GM23338 (cell line): ENCODE measurements at places on chromosomes 1 and 21.
A peak's percentile ranks its signal among the peaks of the same experiment; 100 is the strongest.

- no peak for DNase-seq
Observed at GRCh38 chr1:150551051-150551783, 2.0 kb downstream of the ADAMTSL4 start.

GRCh38 chr1:17301767-17302166 lies 6.2 kb upstream of the PADI4 start:
- no peak for DNase-seq

DNA sequence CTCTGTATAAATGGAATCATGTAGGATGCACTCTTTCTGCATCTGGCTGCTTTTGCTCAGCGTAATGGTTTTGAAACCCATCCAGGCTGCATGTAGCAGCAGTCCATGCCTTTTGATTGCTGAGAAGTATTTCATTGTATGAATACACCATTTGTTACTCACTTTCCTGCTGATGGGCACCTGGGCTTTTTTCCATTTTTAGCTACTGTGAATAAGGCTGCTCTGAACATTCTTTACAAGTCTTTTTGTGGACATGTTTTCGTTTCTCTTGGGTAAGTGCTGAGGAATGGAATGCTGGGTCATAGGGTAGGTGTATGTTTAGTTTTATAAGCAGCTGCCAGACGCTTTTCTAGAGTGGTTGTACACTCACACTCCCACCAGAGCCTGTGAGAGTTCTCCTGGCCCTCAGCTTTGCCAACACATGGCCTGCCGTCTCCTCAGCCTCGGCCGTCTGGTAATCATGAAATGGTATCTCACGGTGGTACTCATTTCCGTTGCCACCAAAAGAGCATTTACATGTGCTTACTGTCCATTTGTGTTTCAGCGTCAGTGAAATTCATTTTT lies 22.7 kb downstream of the SLX9 start:
- DNase-seq: no peak

DNA sequence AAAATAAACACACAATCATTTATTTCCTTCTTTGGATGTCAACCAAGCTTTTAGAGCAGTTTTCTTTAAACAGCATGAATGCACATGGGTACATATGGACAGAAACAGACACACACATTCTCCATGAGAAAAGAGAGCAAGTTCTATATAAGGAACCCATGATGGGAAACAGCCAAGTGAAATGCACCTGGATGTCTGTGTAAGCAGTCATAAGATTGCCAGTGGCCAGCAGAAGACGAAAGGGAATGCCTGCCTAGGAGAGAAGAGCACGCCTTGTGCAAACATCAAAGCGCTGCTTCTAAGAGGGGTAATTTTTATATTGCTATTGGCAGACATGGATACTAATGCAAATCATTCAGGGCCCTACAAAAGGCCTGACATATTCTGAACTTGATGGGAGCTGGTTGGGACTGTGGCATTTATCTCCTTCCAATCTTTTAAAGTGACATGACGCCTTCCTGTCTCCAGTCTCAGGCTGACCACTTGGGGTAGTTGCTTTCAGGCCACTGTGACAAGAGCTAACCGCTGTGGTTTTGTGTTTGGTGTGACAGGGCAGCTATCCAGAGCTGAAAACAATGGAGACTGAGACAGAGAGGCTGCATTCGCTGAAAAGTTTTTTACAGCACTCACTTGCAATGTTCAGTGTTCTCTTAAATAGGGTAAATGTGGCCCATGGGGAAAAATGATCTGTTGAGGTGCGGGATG lies 75.0 kb upstream of the DPT start:
- peak; percentile 31 for DNase-seq

GRCh38 chr1:98121646-98122045 lies 200.8 kb upstream of the DPYD start:
- no peak for DNase-seq

DNA sequence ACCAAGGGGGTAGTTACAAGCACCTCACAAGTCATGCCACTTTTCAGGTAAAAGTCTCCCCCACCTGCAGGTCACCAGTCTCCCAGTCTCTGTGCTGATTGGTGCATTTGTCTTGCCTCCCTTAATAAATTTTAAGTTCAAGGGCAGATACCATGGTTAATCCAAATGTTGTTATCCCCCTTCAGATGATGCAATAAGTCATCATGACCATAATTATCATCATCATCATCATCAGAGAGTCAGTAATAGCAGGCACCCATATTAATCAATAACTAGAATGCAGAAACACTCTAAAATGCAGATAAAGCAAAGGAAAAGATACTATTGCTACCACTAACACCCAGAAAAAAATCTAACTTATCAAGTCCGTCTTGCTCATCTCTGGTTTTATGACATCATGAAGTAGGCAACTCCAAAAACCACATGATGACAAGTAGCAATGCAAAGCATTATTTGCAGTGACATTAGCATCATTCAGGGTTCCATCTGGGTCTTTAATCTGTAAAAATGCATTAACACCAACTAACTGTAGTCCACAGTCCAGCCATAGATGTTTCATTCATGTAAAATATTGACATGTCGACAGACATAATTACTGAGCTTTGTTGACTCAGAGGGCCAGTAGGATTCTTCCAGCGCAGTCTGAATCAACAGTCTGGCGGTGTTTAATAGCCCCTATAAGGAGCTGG lies 492.0 kb upstream of the RUNX1 start:
- DNase-seq: no peak

DNA sequence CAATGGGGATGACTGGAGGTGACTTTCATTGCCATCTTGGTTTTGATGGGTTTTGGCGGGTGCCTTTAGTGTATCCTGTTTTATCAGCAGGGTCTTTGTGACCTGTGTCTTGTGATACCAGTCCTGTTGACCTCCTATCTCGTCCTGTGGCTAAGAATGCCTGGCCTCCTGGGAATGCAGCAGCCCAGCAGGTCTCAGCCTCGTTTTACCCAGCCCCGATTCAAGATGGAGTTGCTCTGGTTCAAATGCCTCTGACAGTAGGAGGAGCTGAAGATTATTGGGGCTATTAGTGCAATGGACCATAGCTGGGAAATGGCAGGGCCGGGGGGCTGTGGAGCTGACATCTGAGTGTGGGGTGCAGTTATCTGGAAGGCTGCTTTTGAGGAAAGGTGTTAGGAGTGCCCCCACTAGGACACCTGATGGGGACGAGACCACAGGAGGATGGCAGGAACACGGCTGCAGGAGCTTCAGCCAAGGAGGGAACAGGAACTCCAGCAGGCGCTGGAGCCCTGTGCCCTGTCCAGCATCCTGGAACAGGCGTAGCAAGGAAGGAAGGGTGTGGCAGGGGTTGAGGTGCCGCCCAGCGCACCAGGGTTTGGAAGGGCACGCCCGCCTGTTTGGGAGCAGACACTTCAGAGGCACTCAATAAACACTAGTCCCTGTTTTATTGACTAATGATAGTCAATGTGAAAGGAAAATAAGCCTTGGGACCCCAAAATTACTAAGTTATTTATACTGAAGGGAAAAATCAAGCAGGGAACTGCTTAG lies 15.3 kb upstream of the AGPAT3 start:
- DNase-seq: no peak

GRCh38 chr21:17371450-17371849 lies 141.4 kb upstream of the CXADR start:
- DNase-seq: peak; percentile 4

DNA sequence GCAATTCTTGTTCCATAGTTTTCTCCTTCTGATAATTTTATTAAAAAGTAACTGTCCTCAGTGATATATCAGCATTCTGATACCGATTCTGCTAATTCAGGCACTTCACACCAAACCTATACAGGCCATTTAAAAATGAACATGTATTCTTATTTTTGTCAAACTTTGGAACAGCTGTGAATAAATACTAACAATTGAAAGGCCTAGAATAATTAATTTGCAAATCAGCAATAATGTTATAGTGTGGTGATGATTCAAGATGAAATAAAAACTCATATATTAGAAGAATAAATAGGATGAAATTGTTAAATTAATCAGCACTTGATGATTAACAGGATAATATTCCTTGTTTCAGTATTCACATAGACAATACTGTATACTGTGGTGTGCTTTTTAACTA lies 9.9 kb downstream of the CDKN2C start:
- DNase-seq: no peak

- DNase-seq: no peak
Observed at GRCh38 chr21:46605767-46606426, 1.0 kb upstream of the S100B start.
